ENCODE measurements at places on chromosomes 1 and 21.

DNA sequence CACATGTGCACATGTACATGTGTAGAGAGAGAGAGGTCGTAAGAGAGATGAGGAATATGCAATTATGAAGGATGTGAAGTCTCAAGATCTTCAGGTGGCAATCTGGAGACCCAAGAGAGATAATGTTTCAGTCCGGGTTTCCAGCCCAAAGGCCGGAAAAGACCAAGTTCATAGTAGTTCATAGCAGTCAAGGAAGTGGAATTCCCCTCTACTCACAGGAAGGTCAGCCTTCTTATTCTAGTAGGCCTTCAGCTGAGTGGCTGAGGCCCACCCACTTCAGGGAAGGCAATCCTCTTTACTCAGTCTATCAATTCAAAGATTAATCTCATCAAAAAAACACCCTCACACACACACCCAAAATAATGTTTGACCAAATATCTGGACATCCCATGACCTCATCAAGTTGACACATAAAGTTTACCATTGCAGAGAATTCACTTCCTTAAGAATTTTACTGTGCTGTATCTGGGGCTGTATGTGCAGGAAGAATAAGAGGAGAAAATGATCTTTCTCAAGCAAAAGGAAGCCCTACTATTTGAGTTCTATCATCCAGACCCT is 114.6 kb downstream of the TNFSF18 start:
- DNase-seq, result no peak

GRCh38 chr1:14323568-14324247 is 274.8 kb upstream of the KAZN start:
- DNase-seq, result no peak

- DNase-seq, result no peak
Measured at GRCh38 chr1:206020393-206021007, 3.2 kb downstream of the CTSE start.

DNA sequence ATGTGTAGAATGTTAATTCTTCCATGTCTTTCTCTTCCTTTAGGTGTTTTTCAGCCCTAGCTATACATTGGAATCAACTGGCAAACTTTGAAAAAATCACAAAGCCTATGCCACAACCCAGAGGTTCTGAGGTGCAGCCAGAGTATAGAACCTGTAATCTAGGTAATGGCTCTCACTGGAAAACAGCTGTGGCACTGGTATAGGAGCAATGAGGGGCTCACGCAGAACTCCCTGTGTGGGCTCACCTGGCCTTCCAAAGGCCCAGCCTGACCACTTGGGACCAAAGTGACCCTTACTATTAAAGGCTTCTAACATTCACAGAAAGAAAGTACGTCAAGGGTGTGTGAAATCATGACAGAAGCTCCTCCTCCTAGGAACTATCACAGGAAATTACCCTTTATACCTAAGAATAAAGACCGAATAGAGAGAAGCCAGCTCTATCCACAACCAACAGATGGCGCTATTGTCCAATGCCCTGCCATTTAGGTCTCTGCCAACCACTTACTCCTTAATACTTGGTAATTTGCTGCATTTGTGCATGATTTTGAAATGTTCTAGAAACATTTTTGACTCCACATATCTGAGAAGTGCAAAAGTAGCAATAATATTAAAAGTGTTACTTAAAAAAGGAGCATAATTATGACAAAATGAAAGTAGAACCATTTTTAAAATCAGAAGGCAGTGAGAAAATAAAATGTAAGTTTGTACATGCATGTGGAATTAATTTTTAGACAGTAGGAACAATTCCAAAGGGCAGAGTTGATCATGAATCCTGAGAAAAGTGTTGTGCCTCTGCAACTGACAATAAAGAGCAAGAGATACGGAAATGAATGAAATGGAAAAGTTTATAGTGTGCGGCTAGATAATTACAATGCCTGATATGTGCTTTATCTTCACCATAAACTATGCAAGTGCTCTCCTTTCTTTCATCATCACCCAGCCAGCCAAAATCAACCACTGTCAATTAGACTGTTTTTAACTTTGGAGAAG is 93.1 kb upstream of the HAO2 start:
- DNase-seq, result peak; percentile 11

DNA sequence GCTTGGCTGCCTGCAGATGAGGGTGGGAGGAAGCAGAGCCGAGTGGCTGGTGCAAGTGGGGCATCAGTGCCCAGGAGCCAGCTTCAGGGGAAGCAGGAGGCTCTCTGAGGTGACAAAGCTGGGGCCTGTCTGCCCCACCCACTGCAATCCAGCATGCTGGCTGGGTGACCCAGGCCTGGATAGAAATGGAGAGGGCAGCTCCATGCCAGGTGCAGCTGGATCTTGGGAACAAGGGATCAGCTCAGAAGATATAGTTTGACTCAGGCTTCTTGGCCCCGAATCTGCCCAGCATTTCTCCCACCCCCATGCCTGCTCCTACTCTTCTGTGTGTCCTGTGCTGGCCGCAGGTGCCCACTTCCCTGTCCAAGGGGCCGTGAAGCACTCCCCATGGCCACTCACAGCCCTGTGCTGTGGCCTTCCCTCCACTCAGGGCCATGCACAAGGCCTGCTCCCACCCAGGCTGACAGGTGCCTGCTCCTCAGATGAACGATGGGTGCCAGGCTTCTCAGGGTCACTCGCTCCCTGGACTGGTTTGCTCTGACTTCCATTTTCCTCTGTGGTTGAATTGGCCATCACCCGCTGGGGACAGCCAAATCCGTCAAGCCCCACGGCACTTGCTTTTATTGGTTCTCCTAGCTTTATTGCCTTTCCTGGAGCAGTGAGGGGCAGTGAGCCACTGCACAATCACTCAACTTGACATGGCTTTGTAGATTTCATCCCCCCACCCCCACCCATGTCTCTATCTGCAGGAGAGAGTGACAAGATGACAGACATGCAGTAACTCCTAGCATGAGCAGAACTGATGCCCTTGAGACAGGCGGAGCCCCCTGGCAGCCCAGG is 174.8 kb upstream of the VAMP3 start:
- DNase-seq, result no peak

- no peak for DNase-seq
Measured at GRCh38 chr1:22089787-22090186, 37.3 kb downstream of the CDC42 start.

- DNase-seq, result no peak
Measured at GRCh38 chr1:185636848-185637247, 97.3 kb upstream of the HMCN1 start.

DNA sequence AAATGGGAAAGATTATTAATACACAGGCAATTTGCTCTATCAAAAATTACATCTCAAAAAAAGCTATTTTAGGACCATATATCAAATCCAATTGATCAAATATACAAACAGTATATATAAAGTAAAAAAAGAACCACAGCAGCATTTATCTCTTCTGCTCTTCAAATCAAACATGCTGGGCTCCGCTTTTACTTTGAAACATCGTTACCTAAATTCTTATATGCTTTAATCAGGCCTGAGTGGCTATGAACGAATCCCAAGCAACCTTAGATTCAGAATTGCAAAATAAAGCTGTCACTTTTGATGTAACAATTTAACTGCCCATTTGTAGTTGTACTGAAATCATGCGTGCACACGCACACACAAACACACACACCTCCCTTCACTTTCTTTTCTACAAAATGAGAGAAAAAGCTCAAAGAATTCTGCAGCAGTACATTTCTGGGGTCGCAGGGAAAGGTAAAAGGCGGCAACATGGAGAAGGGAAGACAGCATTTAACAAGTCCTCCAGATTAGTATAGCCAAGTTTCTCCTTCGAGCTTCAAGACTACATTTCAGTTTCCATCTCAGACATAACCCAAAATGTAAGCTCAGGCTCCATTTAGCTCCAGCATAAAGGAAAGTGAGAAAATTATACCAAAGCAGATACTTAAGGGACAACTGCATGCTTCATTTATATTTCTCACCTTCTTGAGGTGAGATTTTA is 92.2 kb upstream of the TTC39A start:
- DNase-seq, result no peak

DNA sequence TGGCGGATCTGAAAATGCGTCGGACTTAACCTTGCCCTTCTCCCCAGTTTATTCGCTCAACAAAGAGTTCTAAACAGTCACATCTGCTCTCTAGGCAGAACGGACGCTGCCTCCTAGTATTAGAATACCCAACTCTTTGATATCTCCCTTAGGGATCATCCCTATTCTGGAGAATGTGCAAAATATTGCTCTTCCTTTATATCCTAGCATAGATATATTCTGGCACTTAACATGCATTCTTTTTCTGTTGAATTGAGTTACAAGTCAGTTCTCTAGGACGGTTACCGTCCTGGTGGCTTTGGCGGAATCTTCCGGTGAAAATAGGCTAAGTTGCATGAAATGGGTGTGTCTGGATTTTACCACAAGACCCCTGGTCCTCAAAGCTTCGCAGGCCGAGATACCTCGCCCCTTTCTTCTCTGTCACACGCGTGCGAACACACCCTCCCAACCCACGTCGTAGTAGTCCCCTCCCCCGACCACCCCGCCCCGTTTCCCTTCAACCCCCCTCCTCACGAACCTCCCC is 501 bp upstream of the DNAJC6 start:
- no peak for DNase-seq

- DNase-seq, result no peak
Measured at GRCh38 chr1:207857447-207857846, 53.5 kb downstream of the CD34 start.

- no peak for DNase-seq
Measured at GRCh38 chr1:29674627-29675326, 438.5 kb downstream of the PTPRU start.

DNA sequence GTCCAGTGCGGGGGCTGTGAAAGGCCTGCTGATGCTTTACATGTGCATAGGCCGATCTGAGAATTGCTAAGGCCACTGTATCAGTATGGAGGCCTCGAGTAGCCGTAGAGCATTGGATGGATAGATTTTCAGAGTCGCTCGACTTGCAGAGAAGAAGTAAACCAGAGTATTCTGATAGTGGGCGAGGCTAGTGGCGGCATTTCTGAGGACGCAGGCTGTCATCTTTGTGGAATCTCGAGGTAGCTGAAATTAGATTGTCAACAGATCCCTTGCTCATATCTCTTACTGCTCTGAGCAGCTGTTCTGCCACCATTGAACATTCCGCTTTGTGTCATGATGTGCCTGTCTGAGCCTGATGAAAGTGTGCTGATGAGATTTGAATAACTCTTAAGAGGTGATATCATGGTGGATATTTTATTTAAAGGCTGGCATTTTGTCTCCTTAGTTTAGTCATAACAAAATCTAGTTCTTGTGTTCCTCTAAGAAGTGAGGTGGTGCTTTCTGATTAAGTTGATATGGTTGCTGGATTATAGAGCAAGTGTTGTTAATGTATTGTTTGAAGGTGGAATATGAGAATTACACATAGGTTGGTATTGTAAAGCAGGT is 1.5 kb downstream of the KIF1B start:
- DNase-seq, result no peak

GRCh38 chr21:46206163-46207005 is 22.1 kb upstream of the SPATC1L start:
- DNase-seq, result no peak

DNA sequence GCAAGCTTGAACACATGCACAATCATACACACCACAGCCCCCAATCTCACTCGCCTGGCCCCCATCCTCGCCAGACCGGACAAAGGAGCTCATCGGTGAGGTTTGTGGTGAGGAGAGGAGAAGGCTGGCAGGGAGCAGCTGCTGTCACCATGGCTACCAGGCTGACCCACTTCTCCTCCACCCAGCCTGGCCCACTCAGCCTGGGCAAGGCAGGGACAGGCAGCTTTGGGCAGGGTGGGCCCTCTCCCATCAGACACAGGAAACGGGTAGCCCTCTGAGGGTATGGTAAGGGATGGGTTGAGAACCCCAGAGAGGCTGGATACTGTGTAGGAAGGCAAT is 15.9 kb downstream of the RIMS3 start:
- no peak for DNase-seq

DNA sequence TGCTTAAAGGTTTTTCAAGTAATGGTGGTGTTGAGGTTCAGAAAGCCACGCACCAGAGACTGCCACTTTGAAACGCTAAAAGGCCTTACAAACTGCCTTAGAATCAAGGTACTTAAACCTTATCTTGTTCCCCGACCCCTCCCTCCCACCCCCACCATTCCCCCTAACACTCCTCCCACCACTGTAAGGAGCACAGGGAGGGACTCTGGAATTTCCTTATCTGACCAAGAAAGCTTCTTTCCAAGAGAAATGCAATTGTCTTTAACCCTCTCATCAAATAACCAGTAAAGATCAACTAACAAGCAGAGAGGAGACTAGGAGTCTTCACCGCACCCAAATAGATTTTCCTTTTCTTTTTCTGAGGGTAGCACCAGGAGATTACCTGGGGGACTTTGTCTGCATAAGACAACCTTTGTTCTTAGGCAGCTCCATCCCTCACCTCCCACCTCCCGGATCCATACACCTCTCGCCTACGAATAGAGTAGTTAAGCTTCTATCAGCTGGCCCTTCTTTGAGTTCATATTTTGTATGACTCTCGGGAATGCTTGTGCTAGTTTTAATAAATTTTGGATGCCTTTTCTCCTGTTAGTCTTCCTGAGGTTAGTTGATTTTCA is 137.7 kb upstream of the ADGRL2 start:
- DNase-seq, result no peak

DNA sequence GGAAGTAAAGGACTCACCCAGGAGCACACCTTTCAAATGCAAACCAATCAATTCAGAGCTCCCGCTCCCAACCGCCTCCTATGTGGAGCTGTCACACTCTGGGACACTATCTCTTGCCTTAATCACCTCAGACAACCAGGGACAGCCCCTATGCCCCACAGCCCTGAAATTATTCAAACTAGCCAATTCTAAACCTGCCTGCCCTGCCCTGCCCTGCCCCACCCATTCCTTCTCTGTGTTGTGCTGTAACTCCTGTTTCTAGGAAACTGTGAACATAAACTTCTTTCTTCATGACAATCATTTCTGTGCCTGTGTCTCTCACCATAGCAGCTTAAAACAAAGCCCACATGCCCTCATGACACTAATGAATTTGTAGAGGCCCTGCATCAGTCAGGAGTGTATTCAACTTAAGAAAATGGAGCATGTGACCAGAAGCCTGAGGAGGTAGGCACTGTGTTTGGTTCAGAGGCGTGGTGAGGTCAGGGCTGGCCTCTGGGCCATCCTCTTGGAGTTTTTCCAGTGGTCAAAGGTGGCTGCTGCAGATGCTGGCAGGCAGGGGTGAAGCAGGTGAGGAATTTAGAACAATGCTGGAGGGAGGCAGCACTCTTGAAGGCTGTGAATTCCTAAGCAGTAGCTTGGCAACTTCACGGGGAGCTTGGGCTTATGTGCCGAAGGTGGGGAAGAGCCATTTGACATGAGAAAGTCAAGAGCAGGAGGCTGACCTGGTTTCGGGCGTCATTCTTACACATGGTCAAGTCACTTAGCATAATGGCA is 74.5 kb downstream of the RHOU start:
- DNase-seq, result no peak

- DNase-seq, result no peak
Measured at GRCh38 chr1:116472431-116472961, 98.3 kb downstream of the CD58 start.

GRCh38 chr1:34982820-34983376 is 2.2 kb downstream of the TMEM35B start:
- no peak for DNase-seq

GRCh38 chr21:43954896-43955295 is 57.2 kb upstream of the TRAPPC10 start:
- DNase-seq, result no peak

GRCh38 chr1:109891930-109892329 is 18.7 kb upstream of the CSF1 start:
- no peak for DNase-seq

- no peak for DNase-seq
Measured at GRCh38 chr1:220330265-220330664, 58.0 kb upstream of the RAB3GAP2 start.
